ENCODE measurements at places on chromosomes 2 and 18. TPM values are rescaled to one million over a fixed set of nuclear protein-coding genes. Genes with fewer than 3 reads are reported as not detected.

The COL5A2 gene
- total RNA-seq = 517 TPM

The CIB4 gene
- total RNA-seq = not detected

The HSPD1 gene
- total RNA-seq = 204 TPM

The SERPINB2 gene
- total RNA-seq = not detected

The LHCGR gene
- total RNA-seq = not detected

The GBX2 gene
- total RNA-seq = not detected

The PID1 gene
- 2.5 TPM for total RNA-seq

The CPO gene
- total RNA-seq = not detected

The TANC1 gene
- total RNA-seq = 13.6 TPM

The AQP12A gene
- not detected for total RNA-seq

The DNAH7 gene
- total RNA-seq = 0.86 TPM

The CNDP1 gene
- not detected for total RNA-seq

The GALR1 gene
- not detected for total RNA-seq

The KCNJ3 gene
- total RNA-seq = 0.35 TPM

The EML6 gene
- total RNA-seq = 0.35 TPM

The COLEC11 gene
- total RNA-seq = not detected

The MROH2A gene
- not detected for total RNA-seq

The MEIS1 gene
- 55.5 TPM for total RNA-seq

The DLGAP1 gene
- total RNA-seq = not detected

The LDLRAD4 gene
- not detected for total RNA-seq

The C2orf66 gene
- total RNA-seq = not detected

The TSGA10 gene
- 0.71 TPM for total RNA-seq

The IL1RL1 gene
- total RNA-seq = 2.5 TPM

The TXNDC2 gene
- not detected for total RNA-seq

The PSTPIP2 gene
- 9.5 TPM for total RNA-seq

The LRRTM4 gene
- not detected for total RNA-seq

The CXCR1 gene
- not detected for total RNA-seq

All from myometrial cell (primary cell).